Renal pelvis (tissue), 12 donors: ENCODE measurements at places on chromosomes 6 and 20.

GRCh38 chr6:137787016-137787415, 80.0 kb upstream of the TNFAIP3 start:
- DNase-seq: no peak

DNA sequence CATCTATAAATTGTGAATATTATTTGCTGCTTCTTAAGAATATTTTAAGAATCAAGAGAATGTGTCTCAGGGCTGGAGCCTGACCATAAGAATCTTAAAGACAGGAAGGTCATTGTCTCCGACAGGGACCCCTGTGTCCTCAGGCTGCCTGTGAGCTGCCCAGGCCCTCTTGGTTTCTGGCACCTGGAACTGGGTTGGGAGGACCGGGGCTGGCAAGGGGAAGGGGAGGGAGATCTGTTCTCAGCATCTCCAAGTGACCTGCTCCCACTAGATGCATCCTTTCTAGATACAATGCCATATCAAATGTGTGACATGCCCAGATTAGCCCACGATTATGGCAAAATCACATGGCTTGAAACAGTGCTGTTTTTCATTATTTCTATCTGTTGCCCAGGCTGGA, 110.5 kb downstream of the SCML4 start:
- no peak for DNase-seq

GRCh38 chr20:44932916-44933315, 23.1 kb downstream of the PABPC1L start:
- no peak for DNase-seq

- DNase-seq: no peak
Observed at GRCh38 chr6:36428911-36429310, 13.7 kb downstream of the PXT1 start.

DNA sequence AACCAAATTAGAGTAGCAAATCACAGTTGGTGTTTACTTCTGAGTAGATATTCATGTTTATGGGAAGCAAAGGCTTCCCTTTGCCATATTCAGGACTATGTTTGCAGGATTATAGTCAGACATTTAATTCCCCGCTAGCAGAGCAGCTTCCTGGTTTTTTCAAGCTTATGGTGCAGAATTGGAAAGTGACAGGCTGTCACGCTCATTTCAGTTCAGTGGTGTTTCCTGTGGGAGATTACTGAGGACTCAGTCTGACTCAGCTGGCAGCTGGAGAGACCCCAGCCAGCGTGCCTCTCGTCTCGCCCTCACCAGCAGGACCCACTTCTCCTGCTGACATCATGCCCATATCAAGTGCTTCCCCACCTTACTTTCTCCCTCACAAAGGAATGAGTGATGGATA, 85.1 kb downstream of the LYRM2 start:
- no peak for DNase-seq

GRCh38 chr6:149470948-149471347, 13.9 kb downstream of the ZC3H12D start:
- DNase-seq: no peak

- DNase-seq: no peak
Observed at GRCh38 chr20:40262219-40262618, 426.8 kb downstream of the MAFB start.

- DNase-seq: no peak
Observed at GRCh38 chr6:168120390-168121302, 41.6 kb upstream of the FRMD1 start.

DNA sequence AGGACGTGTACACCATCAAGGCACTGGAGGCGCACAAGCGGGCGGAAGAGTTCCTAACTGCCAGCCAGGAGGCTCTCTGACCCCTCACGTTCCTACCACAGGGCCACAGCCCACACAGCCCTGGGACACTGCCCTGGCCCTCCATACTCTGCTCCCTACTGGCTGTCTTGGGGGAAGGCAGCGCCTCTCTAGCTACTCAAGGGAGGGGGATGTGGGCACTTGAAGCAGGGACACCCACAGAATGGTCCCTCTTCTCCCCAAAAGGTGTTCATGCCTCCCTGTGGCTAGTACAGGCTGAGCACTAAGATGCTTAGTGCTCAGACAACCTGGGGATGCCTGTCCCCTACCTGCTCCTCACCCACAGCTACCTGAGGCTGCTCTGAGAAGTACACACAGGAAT, 2.5 kb downstream of the MEA1 start:
- no peak for DNase-seq

DNA sequence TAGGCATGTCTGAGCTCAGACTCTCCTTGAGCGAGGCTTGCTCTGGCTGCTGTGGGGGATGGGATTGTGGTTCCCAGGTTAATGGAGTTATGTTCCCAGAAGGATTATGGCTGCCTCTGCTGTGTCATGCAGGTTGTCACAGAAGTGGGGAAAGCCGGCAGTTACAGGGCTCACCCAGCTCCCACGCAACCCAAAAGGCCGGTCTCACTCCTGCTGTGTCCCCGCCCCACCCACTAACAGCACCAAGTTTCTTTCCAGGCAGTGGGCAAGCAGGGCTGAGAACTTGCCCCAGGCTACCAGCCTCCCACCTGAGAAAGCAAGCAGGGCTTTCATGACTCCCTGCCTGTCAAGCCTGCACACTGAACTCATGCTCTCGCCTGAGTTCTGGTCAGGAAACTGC, 750.5 kb downstream of the FRK start:
- DNase-seq: no peak

DNA sequence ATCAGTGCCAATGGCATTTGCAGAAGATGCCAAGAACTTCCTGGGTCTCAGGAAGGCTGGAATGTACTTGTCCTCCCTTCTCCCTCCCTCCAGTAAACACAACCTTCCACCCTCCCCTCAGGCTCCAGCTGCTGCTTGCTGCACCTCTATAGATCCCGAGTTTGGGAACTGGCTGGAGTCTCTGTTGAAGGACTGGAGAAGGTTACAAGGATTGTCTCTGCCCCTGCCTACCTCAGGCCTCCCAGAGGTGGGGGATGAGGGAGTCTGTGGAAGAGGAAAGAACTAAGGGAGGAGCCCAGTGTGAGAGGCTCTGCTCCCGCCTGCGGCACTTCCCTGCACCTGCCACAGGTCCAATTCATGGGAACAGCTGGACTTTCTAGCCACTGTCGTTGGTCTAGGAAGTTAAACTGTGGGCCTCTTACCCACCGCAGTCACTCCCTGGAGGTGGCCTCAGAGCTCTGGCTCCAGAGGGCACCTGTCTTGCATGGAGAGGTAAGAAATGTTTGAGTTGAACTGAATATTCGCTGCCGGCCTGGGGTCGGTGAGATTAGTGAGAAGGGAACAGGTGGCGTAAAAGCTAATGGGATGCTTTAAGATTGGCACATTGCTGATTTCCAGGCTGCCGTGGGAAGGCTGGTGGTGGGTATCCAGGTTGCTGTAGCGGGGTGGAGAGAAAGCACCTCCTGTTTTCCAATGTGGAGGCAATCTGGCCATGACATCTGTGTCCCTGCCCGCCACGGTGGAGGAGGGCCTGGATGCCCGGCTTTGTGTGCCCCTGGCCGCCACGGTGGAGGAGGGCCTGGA, 54.3 kb downstream of the PPP1R14C start:
- DNase-seq: no peak

- DNase-seq: peak; percentile 39
Observed at GRCh38 chr6:115896538-115897129, 164.1 kb downstream of the FRK start.

DNA sequence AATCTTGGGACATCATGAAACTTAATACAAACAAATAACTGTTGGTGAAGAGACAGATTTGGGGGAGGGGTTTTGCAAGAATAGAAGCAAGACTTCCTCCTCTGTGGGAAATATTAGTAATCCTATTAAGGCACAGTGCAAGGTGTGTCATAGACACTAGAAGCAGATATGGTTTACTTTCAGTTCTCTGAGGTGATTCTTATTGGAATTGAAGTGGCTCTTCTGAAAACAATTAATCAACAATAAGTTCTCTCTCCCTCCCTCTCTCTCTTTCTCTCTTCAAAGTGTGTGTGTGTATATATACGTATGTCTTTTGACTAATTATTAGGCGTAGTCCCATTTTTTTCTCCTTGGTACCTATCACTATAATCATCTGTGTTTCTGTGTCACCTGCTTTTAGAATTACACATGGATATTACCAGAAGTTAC, 99.8 kb downstream of the HIVEP2 start:
- DNase-seq: no peak

- no peak for DNase-seq
Observed at GRCh38 chr6:12479881-12480280, 189.7 kb downstream of the EDN1 start.

DNA sequence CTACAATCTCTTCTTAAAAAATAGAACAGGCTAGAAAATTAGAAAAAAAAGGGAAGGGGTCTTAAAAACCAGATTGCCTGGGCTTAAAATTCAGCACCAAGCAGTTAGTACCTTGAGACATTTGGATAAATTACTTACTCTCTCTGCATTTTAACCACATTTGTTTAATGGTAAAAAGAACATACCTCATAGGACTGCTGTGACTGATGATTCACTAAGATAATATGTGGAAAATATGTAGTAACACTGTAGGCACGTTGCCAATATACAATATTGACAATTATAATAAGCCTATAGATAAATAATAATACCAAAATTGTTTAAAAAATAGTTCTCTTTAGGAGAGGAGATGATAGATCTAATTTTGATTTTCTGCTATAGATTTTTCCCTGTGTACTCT, 750.4 kb downstream of the TENT5A start:
- DNase-seq: no peak

GRCh38 chr6:87832025-87832825, 130.2 kb upstream of the AKIRIN2 start:
- DNase-seq: peak; percentile 22

DNA sequence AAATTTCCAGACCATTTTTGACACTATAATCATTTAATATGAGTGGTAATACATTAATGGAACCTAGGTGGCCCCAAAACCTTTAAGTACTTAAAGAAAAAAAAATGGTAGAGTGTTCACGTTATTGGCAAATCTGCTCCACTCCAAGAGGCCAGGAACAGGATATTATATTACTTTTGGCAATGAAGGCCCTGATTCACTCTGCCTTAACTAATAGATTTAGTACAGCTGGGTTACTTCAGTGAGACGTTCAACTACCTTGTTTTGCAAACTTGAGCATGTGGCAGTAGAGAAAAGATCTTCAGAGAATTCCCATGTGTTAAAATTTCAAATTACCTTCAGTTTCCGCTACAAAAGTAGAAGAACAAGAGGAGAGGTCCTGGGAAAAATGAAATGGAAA, 12.8 kb downstream of the ADNP start:
- DNase-seq: no peak

DNA sequence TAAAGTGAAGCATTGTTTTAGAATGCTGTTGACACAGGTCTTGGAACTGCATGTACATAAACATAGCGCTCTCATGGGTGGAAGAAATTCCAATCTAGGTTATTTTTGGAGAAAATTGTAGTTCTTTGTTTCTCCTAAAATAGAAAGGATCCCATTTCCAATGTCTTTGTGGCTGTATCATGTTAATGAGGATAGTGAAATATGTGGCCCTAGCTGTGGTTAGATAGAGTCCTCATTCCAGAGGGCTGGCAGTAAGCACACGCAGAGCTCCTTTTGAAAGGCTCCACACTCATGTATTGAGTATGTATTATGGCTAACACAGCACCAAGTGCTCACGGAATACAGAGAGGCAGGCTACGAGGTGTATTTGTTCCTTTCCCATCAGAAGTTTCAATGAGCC, 60.9 kb downstream of the SNRNP48 start:
- DNase-seq: no peak

- no peak for DNase-seq
Observed at GRCh38 chr20:33773412-33774089, 37.6 kb upstream of the CHMP4B start.

DNA sequence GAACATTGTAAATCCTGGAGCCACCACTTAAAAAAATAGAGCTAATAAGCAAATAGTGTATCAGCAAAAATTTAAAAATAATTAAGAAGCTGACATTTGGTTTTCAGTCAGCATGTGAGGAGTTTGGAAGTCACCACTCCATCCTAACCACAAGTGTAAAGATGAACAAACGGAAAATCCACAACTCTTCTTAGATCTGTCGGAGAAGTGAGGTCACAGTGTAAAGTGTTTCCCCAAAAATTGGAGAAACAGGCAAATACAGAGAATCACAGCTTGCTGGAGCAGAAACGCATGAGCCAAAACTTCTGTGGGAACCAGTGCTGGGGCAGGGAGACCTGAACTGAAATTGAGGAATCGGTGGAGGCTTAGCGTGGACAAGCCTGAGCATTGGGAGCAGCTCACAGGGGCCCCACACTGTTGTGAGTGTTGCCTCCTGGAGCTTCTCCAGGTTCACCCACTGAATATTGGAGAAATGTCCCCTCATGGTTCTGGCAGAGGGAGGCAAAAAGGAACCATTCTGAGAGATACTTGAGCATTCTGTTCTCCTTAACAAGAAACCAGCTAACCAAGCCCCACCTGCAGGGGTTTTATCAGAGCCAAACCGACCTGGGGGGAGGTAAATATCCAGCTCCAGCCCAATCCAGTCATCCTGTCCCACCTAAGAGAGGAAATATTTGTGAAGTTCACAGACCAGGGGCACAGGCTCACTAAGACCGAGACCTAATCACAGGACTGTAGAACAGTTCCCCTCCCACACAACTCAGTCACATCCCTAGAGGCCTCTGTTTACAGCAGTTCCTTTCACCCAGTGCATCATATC, 192.0 kb downstream of the ERMARD start:
- no peak for DNase-seq

DNA sequence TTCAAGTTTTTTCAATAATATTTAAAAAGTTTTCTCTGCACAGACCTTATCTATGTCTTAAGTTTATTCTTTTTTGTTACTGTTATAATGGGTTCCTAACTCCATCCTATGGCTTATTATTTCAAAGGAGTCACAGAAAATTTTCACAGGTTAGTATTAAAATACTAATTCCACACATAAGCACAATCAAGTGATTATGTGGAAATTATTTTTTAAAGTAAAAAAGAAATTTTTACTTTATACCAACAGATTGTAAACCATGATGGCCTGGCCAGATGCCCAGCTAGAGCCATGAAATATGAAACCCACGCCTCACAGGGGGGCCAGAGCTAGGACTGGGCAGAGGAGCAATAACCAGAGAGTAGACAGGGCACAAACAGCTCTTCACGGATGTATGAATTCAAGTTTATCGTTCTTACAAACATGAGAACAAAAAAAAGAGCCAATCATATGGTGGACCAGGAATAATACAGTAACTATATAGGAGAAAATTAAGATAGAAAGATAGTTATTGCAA, 34.0 kb downstream of the NUDT3 start:
- DNase-seq: no peak

DNA sequence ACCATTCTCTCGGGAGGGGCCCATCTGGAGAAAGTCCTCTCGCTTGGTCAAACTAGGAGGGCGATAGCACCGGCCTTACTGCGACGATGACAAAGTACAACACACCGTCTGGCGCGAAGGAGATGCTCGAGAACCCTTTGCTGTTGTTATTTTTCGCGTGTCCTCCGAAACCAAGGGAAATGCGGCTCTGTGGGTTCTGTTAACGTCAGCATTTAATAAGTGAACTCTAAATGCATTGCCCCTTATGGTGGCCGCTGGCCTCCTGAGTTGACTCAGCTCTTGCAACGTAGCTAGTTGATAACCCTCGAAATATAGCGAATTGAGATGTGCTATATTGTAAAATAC, 577 bp upstream of the SCAND1 start:
- no peak for DNase-seq

DNA sequence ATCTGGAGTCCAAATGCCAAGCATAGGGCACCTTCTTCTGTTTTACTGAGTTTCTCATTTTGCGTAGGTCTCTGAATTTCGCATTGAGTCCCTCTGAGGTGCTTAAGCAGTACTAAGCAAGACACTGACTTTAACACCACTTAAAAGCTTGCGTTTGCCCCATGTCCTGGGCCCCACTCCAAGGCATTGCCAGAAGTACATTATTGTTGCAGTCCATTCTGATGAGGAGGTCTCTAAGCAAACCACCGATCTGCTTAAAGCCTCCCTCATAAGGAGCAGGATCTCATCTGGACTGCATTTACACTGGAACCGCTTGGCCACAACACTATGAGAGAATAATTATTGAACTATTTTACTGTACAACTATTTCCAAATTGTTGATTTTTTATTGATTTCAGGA, 16.3 kb downstream of the BMP2 start:
- no peak for DNase-seq
